ENCODE measurements at places on chromosomes 1 and 21.

GRCh38 chr1:94832446-94832845 lies 12.3 kb downstream of the SLC44A3 start:
- DNase-seq = no peak

DNA sequence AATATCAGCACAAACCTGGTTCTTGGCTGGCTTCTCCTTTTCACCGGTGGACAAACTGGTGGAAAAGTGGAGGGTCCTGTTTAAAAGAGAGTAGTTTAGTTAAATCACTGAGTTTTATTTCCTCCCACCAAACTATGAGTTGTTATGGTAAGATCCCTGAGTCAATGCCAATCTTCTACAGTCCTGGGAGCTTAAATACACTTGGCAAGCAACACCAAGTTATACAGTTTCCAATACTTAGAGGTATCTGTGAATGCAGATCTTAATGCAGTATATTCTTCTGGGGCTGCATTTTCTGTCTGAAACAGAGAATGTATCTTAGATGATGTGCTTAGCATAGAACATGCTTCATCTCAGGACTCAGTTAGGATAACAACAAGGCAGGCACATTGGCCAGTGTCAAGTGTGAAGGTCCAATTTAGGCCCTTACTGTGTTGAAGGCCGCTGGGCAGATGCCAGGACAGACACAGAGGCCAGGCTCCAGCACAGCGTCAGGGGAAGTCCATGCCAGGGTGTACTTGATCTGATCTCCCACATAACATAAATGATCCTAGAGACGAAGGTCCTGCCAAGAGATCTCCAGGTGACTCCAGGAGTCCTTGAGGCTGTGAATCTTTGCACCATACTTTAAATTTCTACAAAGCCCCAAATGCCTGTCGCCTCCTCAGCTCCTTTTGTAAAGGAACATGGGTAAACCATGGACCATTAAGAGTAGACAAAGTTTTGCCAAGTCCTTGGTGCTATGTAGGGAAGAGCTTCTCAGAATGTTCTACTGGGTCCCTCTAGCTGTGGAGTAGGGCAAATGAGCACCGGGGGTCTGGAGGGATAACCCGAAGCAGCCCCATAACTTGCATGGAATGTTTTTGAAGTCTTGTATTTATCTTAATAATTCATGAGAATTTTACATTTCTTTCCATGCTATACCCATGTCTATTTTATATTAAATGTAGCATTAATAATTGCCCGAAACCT lies 76.8 kb downstream of the KCNJ15 start:
- DNase-seq = no peak

GRCh38 chr21:38930853-38931252 lies 125.1 kb downstream of the ETS2 start:
- no peak for DNase-seq

GRCh38 chr21:34962586-34963222 lies 86.4 kb downstream of the RUNX1 start:
- DNase-seq = no peak

- DNase-seq = peak; percentile 68
Observed at GRCh38 chr21:25039461-25040380, 567.6 kb downstream of the MRPL39 start.

Data from NCI-H1436 treated with DMSO at 0.1 percent for 48 hours (cell line).